Right forelimb (tissue), 1 donor: ENCODE measurements at places on chromosomes 5 and 9.

DNA sequence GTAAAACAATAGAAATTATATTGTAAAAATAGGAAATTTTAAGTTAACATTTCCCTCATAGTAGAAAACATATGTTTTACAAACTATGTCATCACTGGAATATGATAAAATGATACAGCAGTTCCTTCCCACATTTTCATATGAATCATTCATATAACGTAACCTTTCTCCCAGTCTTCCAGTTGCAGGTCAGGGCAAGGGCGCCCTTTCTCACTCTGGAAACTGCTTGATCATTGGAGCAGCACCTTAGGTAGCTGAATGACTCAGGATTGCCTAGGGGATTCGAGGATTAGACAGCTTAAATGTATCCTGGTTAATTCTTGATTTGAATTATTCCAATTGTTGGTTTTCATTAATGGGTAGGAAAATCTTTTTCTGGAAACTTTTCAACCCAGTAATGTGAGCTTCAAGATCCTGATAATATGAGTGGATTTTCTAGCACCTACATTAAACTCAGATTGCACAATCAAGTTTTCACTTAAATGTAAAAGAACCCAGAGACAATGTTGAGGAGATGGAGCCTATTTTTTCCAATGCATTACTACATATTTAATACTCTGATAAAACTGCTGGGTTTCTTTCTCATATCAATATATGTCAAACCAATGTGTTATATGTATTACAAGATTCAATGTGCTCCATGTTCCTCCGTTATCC is 32.6 kb upstream of the ANXA1 start:
- no peak for DNase-seq

DNA sequence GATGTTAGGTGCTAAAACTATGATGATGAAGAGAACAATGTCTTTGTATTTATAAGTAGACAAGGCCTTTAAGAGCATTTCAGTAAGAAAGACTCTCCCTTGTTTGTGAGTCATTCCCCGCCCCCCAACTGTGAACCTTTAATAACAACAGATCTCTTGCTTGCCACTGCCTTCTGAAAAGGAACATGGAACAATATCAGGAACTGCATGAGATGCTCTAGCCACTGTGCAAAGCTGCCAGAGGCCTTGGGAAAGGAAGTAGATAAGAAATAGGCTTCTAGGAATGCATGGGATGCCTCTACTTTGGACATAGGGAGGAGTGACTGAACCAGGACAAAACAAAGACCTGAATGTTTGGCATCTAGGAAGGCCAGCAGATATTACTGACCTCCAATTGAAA is 296.1 kb upstream of the MPDZ start:
- DNase-seq: no peak

DNA sequence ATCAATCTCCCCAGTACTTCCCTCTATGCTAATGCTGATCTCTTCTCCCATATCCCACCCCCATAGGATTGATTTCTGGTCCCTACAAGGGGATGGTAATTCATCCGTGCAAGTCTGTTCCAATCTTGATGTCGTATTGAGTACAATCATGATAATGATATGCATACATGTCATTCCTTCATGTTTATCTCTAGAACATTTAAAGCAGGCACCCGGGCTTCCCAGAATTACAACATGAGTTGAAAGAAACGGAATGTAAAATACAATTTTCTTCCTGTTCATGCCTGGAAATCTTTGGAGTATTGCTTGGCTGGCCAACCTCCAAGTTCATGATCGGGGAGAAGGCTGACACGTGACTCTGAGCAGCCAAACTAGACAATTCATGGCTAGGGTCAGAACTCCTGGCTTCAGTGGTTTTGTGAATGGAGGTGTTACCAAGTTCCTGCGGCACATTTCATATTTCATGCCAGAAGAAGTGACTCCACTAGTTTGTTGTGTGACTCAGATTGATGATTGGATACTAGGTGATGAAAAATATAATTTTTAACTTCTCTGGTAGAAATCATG is 66.6 kb downstream of the C9orf152 start:
- no peak for DNase-seq

GRCh38 chr9:18274693-18275092 is 199.3 kb upstream of the ADAMTSL1 start:
- no peak for DNase-seq

- DNase-seq: no peak
These were observed 29.2 kb upstream of the GZMA start for GRCh38 chr5:55073211-55073610.

GRCh38 chr5:16615741-16616535 is 859 bp downstream of the RETREG1 start:
- no peak for DNase-seq

DNA sequence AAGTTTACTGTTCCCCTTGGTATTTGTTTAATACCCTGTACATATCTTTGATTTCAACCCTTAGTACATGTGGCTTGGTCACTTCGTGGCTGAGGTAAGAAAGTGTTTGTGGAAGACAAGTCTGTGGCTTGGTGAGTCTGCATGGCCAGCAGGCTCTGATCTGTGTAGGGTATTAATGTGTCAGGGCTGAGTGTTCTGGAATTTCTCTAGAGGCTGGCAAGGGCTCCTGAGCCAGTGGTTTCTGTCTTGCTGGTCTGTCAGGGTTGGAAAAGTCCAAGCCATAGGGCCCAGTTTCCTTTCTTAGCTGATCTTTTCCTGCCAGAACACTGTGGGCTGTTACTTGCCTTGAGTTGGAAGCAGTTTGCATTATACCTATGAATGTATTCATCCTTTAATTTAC is 48.0 kb upstream of the FBXL7 start:
- DNase-seq: no peak

DNA sequence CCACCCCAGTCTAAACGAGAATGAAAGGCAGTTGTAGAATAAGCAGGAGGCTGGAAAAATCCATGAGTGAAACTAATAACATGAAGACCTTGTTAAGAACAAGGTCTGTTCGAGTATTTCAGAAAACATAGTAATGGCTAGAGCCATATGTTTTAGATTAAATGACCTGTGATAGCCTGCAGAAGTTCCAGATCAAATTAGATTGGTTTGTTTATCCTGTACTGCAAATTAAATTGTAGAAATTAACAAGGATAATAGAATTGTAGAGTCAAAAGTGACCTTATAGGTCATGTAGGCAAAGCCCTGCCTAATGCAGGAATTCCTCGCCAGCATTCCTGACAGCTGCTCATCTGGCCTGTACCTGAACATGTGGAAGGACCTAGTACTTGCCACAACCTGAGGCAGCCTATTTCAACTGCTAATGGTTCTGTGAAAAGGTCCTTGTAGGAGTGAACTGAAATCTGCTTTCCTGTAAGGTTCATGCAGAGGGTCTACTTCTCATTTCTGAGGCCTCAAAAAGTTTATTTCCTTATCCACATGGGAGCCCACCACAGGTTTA is 17.2 kb downstream of the LIX1 start:
- DNase-seq: no peak

DNA sequence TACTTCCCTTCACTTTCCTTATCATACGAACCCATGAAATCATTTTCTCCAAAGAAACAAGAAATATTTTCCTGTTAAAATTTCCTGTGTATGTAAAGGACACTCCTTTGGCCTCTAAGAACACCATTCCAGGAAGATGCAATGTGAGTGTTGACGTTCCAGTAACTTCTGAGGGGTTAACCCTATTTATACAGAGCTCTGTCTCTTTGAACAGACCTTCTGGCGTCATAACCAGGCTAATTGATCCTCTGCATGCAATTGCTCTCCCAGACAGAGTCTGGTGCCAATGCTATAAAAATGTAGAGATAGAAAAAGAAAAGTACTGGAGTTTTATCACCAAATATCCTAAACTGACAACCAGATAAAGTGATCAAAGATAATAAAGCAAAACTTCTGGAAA is 218.5 kb downstream of the TLE1 start:
- DNase-seq: no peak

GRCh38 chr5:134490255-134490924 is 35.1 kb upstream of the JADE2 start:
- DNase-seq: no peak

DNA sequence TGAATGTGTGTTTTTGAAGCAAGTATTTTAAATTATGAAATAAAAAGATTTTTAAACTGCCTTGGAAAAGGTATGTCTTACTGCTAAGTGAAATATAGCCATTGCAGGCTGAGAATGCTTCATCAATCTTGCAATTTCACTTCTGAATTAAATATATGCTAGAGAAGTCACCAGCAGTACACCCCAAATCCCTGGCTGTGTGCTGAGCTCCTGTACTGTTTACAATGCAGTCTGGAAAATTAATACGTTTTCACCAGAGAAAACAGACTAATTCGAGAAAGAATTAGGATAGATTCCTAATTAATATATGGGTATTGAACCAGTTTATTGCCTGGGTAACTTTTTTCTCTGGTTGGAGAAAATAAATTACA is 3.2 kb downstream of the PRDM6 start:
- no peak for DNase-seq

GRCh38 chr5:116058346-116058936 is 26.2 kb downstream of the ARL14EPL start:
- DNase-seq: no peak

DNA sequence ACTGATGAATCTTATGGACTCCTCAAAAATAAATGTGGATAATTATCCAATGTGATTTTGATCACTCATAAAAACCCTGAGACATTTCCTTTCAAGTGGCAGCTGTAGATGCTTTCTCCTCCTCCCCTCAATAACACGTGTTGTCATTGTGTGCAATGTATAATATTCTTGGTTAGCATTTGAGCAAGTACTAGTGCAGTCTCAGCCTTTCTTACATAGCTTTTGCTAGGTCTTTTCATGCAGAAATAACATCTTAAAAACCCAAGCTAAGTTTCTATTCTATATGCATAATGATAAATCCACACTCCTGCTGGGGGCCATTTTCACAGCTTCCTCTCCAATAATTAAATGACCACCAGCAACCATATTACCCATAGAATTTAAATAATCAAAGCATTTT is 1835.2 kb upstream of the NUDT12 start:
- DNase-seq: no peak

GRCh38 chr9:92468206-92468605 is 14.1 kb downstream of the ASPN start:
- DNase-seq: no peak

GRCh38 chr5:136015966-136016650 is 12.7 kb upstream of the TGFBI start:
- DNase-seq: peak; percentile 10

GRCh38 chr5:115267617-115268016 is 4.9 kb upstream of the PGGT1B start:
- no peak for DNase-seq

DNA sequence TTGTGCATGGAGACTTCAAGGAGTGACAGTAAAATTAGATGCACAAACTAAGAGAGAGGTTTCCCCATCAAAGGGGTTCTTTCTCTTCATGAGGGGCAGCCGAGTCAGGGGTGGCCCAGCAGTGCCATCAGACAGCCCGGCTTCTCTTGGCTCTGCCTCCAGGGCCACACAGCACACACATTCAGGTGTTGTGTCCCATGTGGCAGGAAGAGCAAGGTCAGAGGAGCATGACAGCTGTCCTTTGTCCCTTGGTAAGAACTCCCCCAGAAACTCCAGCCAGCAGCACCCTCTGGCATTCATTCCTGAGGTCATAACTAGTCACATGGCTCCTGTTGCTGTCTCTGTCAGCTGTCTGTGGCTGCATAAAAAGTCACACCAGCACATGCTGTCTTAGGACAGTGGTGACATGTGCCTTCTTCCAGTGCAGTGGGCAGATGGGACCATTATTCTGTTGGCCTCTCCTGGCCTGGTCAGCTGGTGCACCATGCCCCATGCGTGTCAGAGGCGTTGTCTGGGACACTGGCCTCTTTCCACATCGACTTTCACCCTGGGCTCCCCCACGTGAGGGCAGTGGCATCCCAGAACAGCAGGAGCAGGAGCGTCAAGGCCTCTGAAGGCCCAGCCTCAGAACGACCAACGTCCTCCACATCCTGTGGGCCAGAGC is 78.4 kb upstream of the OTULINL start:
- peak; percentile 39 for DNase-seq
